Fibroblast of skin of abdomen (primary cell): ENCODE measurements at places on chromosomes 5 and 9.
A peak's percentile ranks its signal among the peaks of the same experiment; 100 is the strongest.

DNA sequence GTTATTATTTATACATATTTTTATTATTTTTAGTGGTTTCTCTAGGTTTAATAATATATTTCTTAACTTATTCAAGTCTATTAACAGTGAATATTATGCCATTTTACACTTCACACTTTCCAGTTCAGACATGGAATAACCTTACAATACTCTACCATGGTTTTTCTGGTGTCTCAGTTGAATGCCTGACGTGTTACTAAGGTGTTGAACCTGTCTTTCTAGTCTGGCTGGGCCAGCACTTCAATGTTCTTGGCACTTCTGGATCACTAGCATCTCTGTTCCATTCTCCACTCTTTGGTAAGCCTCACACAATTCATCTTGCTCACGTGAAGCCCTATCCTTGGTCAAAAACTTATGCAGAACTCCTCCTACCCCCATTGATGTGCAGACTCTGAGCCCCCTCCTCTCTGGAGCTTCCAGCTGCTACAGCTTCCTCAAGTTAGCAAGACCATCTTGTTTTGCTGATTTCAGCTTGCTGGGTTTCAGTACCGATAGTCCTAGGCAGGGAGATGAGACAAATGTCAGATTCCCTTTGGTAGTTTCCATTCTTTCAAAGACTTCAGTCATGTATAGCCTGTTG is 243.1 kb downstream of the FBXO4 start:
- no peak for DNase-seq

GRCh38 chr5:16593628-16594027 is 23.2 kb downstream of the RETREG1 start:
- no peak for DNase-seq

GRCh38 chr5:133943475-133943817 is 25.0 kb downstream of the C5orf15 start:
- no peak for DNase-seq

DNA sequence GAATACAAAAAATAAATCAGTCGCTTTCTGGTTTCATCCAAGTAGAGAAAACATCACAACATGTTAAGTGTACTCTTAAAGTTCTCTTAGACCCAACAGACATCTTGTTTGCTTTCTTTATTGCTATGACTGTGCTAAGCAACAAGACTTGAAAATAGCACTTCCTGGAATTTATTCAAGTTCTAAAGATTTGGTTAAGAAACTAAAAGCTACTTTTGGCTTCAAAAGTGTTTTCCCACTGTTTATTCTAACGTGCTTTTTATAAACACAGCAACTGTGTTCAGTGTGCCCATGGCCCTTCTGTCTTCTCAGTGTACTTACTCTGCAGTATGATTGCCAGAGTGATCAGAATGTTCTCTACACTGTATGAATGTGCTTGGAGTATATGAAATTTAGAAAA is 109.8 kb downstream of the GIN1 start:
- no peak for DNase-seq

DNA sequence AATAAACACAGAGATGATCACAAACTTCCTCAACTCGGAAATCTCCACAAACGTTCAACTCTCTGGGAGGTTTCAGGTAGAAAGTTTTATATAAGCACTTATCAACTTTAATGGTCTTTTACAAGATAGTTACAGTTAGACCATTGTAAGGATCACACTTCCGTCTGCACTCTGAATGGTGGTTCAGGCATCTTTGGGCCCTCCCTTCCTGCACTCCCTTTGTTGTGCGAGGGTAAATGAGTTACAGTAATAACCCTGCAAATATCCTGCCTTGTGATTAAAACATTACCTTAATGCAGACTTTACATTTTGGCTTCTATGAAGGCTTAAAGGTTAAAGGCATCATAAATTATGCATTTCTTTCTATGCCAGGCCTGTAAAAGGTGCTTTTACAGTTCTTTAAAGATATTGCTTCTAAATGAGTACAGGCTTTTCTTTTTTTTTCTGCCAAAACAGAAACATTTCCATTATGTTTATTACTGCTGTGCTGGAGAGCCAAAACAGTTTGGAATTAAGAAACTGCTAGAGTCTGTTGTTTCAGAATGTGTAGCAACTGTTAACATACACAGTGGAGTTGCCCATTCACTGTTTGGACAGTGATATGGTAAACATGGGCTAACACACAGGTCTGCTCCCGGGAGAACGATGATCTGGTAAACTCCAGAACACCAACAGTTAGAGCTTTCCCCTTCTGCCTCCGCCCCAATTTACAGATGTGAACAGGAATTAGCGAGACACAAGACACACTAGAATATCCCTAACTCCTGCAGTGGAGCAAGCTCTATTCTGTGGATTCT is 1.1 kb downstream of the PRUNE2 start:
- DNase-seq, result no peak

DNA sequence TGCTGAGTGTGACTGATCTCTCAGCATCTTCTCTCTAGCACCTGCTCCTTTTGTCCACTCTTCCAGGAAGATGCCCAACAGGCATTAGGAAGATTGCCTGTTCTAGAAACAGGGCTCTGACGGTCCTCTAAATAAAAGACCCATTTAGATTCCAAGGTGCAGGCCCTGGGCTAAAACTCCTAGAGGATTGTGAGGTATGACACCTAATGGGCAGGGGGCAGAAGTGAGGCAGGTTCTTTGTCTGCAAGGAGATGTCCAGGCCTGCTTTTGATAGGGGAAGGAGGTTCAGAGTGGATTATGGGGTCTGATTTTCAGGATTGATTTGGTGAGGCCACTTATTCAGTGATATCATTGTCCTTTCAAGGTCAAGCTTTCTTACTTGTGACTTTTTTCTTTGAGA is 140.8 kb upstream of the TRPC7 start:
- DNase-seq, result no peak

DNA sequence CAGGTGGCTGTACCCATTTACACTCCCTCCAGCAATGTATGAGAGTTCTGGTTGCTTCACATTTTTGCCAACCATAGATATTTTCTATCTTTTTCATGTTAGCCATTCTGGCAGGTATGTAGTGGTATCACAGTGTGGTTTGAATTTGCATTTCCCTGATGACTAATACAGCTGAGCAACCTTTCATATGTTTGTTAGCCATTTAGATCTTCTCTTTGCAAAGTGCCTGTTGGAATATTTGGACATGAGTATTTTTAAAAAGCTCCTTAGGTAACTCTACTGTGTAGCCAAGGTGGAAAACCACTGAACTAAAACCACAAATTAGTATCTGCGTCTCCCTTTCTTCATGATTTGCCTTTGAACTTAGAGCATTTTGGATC is 31.9 kb downstream of the IRF1 start:
- peak; percentile 78 for DNase-seq

DNA sequence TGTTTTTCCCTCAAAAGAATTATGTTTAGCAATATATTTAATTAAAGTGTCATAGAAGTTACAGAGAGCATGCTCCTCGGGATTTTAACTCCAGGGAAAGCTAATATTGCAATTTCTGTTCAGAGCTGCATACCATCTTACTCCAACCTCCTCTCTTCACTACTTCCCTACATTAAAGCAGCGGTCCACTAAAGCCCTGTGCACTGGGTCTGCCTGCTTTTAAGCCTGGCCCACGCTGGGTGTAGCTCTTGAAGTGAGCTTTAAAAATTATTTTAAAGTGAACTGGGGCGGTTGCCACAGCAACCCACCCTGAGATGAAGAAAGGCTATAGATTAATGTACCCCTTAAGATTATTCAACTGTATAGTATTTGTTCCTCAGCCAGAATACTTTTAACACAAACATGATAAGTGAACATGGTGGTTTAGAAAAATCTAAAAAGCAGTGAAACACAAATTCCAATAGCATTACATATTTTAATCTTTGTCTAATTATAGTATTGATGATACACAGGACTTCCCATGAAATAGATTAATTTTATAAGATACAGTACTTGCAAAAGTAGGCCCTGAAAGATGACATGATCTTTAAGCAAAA is 3.9 kb upstream of the MEF2C start:
- DNase-seq, result peak; percentile 44

GRCh38 chr9:88303721-88304451 is 84.4 kb upstream of the SPIN1 start:
- DNase-seq, result peak; percentile 28

DNA sequence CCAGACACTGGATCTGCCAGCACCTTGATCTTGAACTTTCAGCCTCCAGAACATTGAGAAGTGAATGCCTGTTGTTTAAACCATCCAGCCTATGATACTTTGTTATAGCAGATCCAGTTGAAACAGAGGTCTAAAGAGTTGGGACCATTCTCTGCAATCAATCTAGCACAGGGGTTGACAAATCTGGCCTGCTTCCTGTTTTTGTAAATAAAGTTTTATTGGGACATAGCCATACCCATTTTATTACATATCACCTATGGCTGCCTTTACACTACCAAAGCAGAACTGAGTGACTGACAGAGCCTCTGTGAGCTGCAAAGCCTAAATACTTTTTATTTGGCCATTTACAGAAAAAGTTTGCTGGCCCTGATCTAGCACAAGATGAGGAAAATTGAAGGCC is 62.0 kb downstream of the BARX1 start:
- DNase-seq, result no peak

GRCh38 chr5:134525683-134526482 is 413 bp downstream of the JADE2 start:
- peak; percentile 82 for DNase-seq

DNA sequence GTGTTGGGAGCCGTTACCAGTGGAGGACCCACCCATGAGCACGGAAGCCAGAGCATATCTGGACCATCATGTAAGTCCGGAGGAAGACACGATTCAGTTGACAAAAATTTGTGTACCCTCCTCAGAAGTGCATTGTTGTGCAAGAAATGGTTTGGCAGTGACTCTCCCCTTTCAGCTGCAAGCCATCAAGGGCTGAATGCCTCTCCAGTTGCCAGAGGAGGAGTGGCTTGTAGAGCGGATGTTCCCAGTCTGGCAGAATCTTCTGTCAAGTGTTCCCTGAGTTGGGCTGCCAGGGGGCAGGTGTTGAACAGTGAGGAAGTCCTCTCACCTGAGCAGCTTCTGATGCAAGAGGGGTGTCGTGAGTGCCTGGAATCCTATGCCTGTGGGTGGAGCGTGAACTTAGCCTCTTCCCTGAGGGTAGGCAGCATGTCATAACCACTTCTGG is 27.6 kb upstream of the CDKN2AIPNL start:
- DNase-seq, result peak; percentile 93

DNA sequence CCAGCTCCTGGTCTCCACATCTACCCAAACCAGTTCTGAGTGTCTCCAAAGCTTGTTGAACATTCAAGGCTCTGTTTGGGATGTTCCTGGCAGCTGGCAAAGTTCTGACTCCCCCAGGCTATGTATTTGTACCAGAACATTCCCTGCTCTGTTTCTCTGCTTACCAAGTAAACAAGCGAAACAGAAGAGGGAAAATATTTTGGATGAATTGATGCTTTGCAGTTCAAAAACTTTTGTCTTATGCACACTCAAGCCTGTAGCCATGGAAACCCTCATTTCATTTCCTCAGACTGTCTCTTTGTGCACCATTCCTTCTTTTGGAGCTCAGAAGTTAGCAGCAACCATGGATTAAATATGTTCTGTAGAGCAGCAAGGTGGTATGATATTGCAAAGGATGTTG is 145.8 kb downstream of the ACTL7B start:
- DNase-seq, result no peak

DNA sequence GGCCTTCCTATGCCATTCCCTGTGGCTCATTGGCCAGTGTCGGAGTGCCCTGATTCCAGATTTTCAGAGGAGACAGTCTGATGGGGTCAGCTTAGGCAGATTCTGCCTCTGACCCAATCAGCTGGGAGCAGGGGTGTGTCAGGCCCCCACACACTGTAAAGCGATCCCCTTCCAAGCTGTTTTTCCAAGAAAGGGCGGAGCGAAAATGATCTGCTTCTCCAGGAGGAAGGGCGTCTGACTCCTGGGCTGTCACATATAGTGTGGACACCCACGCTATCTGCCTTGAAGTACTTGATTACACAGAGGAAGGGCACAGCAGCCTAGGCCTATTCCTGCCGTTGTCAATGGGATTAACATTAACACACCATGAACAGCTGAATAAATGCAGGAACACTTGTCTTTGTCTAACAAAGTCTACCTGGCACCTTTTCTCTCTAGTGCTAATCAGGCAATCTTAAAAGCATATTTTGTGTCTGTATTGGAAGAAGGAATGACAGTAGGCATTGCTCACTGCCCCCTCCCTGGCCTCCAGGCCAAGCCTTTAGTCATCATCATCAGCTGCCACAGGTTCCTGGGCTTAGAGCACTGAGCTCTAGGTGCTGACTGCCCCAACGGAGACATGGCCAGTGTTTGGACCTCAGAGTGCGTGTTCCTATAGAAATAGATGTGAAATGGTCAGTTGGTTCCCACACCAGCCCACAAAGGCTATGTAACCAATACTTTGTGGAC is 218.7 kb downstream of the MELK start:
- no peak for DNase-seq

DNA sequence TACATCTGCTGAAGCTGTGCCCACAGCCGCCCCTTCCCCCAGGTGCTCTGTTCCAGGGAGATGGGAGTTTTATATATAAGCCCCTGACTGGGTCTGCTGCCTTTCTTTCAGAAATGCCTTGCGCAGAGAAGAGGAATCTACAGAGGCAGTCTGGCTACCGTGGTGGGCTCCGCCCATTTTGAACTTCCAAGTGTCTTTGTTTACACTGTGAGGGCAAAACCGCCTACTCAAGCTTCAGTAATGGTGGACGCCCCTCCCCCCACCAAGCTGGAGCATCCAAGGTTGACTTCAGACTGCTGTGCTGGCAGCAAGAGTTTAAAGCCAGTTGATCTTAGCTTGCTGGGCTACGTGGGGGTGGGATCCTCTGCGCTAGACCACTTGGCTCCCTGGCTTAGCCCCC is 41.3 kb downstream of the RANBP17 start:
- DNase-seq, result no peak

DNA sequence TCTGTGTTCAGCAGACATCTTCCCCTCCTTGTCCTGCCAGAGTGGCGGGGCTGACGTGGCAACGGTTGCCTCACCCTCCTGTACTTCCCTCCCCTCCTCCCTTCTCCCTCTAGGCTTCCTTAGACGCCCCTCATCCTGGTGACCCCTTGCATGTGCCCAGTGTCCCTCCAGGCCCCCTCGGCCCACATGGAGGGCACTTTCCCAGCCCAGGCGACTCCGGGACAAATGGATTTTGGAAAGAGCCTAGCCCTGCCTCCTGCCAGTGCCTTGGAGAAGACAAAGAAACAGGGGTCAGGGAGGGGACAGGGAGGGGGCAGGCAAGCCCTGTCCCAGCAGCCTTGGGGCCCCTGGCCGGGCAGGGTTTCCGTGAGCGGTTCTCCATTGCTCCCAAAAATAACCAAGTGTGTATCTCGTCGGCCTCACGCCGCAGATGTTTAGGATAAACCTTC is 38.3 kb upstream of the NEURL1B start:
- peak; percentile 19 for DNase-seq

GRCh38 chr9:99416007-99416406 is 193.9 kb downstream of the SEC61B start:
- DNase-seq, result peak; percentile 45

DNA sequence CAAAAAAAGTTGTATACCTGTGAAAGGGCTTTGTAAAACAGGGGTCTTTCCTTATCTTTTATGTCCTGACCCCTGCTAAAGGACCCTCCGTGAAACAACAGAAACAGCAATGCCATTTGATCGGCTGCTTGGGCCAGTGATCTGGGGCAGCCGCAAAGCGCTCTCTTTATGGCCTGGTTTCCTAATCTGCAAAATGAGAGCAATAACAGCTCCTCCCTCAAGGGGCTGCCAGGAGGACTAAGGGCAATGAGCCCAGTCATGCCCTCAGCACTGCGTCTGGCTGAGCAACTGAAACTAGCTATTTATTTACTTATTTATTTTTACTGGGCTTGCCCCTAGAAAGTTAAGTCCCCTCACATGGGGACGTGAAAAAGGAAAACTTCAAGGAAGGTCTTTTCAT is 18.3 kb downstream of the CMBL start:
- no peak for DNase-seq

GRCh38 chr9:115412656-115413055 is 294.7 kb upstream of the TNC start:
- DNase-seq, result peak; percentile 30
